ENCODE measurements at places on chromosomes 2 and 18.

- no peak for DNase-seq
These were observed 19.1 kb downstream of the MAL start for GRCh38 chr2:95044601-95045000.

DNA sequence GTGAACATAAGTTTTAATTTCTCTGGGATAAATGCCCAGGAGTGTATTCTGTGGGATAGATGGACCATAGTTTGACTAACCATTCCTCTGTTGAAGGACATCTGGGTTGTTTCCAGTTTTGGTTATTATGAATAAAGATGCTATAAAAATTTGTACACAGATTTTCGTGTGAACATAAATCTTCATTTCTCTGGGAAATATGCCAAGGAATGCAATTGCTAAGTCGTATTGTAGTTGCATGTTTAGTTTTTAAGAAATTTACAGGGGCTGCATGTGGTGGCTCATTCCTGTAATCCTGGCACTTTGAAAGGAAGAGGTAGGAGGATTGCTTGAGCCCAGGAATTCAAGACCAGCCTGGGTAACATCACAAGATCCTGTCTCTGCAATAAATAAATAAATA, 6.9 kb upstream of the SLC11A1 start:
- no peak for DNase-seq

GRCh38 chr2:191274413-191274815, 29.2 kb downstream of the MYO1B start:
- DNase-seq, result no peak

- DNase-seq, result no peak
These were observed 28.2 kb upstream of the SOCS6 start for GRCh38 chr18:70260683-70261082.

DNA sequence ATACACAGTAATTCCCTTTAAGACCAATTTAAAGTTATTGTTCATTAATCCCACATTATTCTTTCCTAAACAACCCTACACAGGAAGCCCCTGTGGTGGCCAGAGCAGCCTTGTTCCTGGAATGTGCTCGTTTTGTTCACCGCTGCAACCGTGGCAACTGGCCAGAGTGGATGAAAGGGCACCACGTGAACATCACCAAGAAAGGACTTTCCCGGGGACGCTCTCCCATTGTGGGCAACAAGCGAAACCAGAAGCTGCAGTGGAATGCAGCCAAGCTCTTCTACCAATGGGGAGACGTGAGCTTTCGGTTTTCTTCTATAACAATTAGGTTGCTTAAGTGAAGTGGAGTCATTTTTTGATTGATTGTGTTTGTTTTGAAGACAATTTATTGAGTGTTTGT, 101.0 kb downstream of the UNC80 start:
- no peak for DNase-seq

- DNase-seq, result no peak
These were observed 21.9 kb downstream of the DHRS9 start for GRCh38 chr2:169091256-169091655.

DNA sequence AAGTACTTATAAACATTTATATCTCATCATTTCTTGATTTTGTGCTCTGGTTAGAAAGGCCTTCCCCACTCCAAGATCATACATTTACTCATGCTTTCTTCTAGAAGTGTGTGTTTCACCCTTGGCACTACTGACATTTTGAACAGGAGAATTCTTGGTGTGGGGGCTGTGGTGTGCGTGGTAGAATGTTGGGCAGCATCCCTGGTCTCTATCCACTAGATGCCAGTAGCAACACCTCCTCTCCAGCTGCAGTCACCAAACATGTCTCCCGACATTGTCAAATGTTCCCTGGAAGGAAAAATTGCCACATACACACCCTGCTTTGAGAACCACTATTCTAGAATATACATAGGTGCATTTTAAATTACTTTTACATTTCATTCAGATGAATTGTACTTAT, 8.7 kb upstream of the TGIF1 start:
- no peak for DNase-seq
